ENCODE measurements at places on chromosomes 1 and 21. TPM values are rescaled to one million over a fixed set of nuclear protein-coding genes. Genes with fewer than 3 reads are reported as not detected.

- peaks cover 21% of the 10 kb centered on the region for H3K36me3 ChIP-seq
- H3K27me3 ChIP-seq: no peaks in the 10 kb centered on the region
- H3K4me3 ChIP-seq: peak within 1 kb of the TSS; percentile 65
- peak within 1 kb of the TSS; percentile 93 for H3K27ac ChIP-seq
- H3K4me1 ChIP-seq: peaks cover 29% of the 10 kb centered on the region
Measured at GRCh38 chr1:155208541-155209311, at the start of gene MTX1. MTX1 (plus strand) TSS chr1:155208695; CDS start chr1:155208805, 110 bp downstream.

DNA sequence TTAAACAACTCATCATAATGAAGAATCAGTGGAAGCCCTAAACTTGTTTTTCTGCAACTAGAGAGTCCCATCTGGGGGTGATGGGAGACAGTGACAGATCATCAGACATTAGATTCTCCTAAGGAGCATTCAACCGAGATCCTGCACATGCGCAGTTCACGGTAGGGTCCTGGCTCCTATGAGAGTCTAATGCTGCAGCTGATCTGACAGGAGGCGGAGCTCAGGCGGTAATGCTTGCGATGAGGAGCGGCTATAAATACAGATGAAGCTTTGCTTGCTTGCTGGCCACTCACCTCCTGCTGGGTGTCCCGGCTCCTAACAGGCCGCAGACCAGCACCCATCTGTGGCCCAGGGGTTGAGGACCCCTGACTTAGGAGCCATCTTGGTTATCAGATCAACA lies 247.2 kb downstream of the FMN2 start:
- peaks cover 47% of the 10 kb centered on the region for H3K36me3 ChIP-seq
- no peak overlapping the region for H3K4me3 ChIP-seq
- H3K27ac ChIP-seq: peak overlapping the region; percentile 95
- peaks cover 10% of the 10 kb centered on the region for H3K4me1 ChIP-seq
- no peak for DNase-seq

NTRK1 gene
- polyA plus RNA-seq: 3.3 TPM

RPS6KA1 gene
- 8.3 TPM for polyA plus RNA-seq

DNA sequence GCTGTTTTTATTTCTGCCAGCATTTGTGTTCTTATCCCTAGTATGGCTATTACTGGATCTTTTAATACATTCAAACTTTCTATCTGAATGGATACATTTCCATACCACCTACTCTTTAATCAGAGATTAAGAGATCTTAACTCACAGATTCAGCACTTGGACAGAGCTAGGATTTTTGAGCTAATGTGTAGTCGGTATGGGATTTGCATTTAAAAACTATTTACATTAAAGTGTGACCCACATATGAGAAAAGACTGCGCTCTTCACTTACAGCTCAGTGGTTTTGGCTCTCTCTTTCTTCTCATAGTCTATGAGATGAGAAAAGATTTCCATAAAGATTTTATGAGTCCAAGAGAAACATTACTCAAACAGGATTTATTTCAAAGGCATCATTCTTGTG lies 16.4 kb downstream of the HMGB4 start:
- no peak overlapping the region for H3K27ac ChIP-seq
- no peak for DNase-seq
- H3K4me1 ChIP-seq: no peaks in the 10 kb centered on the region

GRCh38 chr1:29653034-29653810 lies 416.9 kb downstream of the PTPRU start:
- no peak overlapping the region for H3K27ac ChIP-seq
- H3K27me3 ChIP-seq: no peaks in the 10 kb centered on the region
- no peak for DNase-seq
- no peaks in the 10 kb centered on the region for H3K36me3 ChIP-seq
- H3K4me3 ChIP-seq: no peak overlapping the region

SPRR2A gene
- polyA plus RNA-seq: not detected

- H3K4me1 ChIP-seq: no peaks in the 10 kb centered on the region
- no peak overlapping the region for H3K27ac ChIP-seq
- peaks cover 8% of the 10 kb centered on the region for H3K36me3 ChIP-seq
- no peak overlapping the region for H3K4me3 ChIP-seq
Measured at GRCh38 chr21:33441489-33442477, 38.0 kb downstream of the TMEM50B start.

Data from SK-N-SH (cell line).